ENCODE measurements at places on chromosomes 5 and 9.
A peak's percentile ranks its signal among the peaks of the same experiment; 100 is the strongest.

DNA sequence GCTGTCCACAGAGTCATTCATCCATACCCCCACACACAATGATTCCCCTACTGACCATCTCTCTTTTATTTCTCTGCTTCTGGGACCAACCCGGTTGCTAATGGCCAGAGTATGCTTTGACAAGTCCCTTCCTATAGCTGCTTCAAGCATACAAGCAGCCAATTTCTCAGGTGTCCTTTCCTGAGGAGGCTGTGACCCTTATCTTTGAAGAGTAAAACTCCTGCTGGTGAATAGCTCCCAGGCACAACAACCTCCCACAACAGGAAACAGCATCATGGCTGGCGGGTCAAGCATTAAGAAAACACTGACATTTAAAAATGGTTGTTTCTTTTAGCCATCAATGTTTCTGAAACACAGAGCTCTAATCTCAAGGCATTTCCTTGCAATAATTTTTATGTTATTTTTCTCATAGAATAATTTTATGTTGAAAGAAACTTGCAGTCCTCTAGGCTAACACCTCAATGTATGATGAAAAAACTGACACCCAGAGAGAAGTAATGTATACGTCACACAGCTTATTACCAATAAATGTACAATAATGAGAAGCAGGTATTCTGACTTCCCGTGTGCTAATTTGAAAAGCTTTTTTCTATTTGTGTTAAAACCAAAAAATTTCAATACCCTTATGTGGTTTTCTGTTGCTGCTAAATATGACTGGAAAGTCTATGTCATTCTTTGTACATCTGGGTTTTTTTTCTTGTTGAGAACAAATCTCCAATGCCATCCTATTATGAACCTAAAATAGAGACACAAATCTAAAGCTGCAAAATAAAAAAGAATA is 7.5 kb upstream of the PAM start:
- no peak for DNase-seq

- DNase-seq = peak; percentile 48
Measured at GRCh38 chr5:113807427-113807991, 294.0 kb downstream of the YTHDC2 start.

- DNase-seq = no peak
Measured at GRCh38 chr9:112664531-112664930, 53.4 kb downstream of the INIP start.

DNA sequence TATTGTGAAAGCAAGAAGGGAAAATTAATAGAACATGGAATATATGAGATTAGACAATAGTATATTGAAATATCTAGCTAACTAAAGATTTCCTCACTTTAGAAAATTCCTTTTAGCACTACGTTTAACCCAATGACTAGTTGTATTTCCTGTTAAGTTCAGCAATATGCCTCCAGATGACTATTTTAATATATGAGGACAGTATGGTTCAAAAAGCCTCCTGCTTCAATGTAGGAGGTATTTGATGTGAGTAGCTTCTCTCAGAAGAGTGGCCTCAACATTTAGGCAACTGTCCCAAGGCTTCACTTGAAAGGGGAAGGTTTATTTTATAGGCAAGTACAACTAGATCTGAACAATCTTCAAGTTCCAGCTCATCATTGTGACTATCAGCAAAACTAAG is 2.0 kb upstream of the MEF2C start:
- DNase-seq = no peak

GRCh38 chr5:402615-403359 is 40.2 kb upstream of the EXOC3 start:
- DNase-seq = no peak

GRCh38 chr9:135030566-135031226 is 56.8 kb upstream of the OLFM1 start:
- no peak for DNase-seq

- no peak for DNase-seq
Measured at GRCh38 chr5:22496666-22497065, 356.5 kb downstream of the CDH12 start.

GRCh38 chr5:2096887-2097505 is 214.3 kb upstream of the IRX4 start:
- no peak for DNase-seq

DNA sequence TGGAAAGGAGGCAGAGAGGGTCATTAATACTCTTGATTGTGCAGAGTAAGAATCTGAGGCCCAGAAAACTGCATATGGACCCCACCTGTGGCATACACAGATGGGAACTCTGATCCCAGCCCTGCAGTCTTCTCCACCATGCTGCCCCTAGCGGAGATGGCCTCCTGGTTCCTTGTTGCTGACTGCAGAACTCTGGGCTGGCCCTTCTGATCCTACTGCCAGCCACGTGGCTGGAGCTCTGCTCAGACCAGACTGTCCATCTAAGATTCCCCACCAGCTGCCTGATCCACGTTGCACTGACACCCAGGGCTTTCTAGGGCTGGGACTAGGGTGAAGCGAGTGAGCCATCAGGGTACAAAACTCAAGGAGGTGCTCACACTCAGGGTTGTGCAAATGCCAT is 245.7 kb upstream of the NR4A3 start:
- DNase-seq = no peak

GRCh38 chr9:115625251-115625650 is 507.3 kb upstream of the TNC start:
- DNase-seq = no peak

GRCh38 chr9:95157481-95158151 is 159.9 kb downstream of the FANCC start:
- peak; percentile 35 for DNase-seq

- no peak for DNase-seq
Measured at GRCh38 chr5:172362755-172363154, 79.2 kb upstream of the UBTD2 start.

DNA sequence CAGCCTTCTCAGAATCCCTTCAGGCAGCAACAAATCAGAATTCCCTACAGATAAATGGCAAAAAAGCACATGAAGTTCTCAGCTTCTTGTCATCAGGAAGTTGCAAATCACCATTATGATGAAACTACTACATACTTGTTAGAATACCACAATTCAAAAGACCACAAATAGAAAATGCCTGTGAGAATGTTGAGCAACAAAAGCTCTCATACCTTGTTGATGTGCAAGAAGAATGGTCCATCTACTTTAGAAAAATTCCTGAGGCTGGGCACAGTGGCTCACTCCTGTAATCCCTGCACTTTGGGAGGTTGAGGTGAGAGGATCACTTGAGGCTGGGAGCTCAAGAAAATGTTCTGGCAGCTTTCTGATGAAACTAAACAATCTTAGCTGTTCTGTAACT is 278.1 kb downstream of the ICE1 start:
- no peak for DNase-seq

GRCh38 chr5:142484821-142485387 is 160.1 kb upstream of the SPRY4 start:
- DNase-seq = no peak

DNA sequence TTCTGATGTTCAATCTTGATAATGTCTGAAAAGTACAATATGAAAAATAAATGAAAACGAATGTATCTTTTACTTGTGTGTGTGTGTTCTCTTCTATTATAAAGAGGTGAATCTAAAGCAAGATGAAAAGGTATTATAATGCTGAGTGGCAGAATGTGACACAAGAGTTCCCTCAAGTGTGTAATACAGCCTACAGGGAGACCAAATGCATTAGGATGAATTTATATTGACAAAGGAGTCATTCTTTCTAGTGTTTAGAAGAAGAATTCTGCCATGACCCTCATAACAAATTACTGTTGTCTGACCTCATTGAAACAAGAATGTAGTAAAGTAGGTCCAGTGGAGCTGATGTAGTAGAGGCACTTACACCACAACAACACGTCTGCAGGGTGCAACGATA is 1119.0 kb upstream of the CDH10 start:
- no peak for DNase-seq

- no peak for DNase-seq
Measured at GRCh38 chr9:86885232-86885631, 62.1 kb downstream of the GAS1 start.

DNA sequence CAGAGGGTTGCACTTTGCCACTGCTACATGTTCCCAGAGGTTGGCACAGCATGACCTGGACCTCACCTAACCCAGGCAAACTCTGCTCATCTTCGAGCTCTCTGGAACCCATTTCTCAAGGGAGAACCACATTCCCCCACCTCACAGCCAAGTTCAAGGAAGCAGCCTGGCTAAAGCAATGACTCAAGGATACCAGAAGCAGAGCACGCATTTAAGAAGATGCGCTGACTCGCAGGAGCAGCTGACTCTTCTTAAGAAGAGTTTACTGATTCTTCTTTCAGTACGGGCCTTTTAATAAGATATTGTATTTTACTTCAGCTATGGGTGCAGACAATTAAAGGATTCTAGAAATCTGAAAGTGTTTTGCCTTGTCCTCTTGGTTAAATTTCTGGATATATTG is 4.1 kb upstream of the SEMA5A start:
- no peak for DNase-seq

DNA sequence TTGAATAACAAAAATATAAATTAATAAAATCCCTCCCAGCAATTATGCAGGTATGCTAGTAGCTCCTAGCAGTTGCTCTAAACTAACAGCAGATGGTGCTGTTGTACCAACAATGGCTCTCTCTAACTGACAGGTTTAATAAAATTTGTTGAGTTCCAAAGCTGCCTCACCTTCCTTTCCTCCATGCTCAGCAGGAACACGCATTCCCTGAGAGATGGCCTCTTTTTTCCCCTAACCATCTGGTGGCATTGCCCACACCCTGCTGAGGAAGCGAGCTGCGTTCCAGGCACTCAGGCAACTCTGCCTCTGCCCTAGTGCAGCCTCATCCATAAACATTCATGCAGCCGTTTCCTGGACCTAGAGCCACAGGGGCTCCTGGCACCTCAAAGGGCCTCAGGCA is 106.2 kb downstream of the KLHL3 start:
- DNase-seq = peak; percentile 81

DNA sequence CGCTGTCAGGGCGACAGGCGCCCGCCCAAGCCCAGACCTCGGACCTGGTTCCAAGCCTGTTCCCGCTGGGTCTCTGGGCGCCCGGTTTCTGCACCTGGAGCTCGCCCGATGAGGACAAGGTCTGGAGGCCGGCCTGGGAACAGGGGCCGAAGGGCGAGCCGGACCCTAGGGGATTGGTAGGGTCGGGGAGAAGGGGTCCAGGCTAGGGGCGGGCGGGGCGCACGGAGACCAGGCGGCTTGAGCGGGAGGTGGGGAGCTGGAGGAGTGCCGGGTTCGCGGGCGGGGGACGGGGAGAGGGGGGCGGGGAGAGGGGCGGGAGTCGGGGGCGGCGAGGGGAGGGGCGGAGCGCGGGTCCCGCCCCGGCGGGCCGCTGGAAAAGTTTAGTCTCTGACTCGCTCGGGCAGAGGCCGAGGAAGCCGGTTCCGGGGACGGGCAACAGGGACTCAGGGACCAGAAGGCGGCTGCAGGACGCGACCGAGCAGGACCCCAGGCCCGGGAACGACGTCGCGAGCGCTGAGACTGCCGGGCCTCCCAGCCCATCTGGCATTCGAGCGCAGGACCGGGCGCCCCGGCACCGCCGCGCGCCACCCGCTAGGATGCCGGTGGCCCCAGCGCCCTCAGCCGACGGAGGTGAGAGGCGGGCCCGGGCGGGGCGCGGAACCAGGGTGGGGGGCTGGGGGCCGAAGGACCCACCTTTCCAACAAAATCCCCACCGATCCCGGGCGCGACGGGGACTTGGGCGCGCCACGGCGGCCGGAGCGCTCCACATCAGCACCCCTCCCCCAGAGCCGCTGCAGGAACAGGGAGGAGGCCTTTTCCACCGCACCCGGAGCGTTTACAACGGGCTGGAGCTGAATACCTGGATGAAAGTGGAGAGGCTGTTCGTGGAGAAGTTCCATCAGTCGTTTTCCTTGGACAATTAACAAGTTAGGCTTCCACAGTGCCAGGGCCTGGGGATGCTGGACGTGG is at the start of gene S1PR3:
Gene S1PR3, plus strand, starts transcription at position 403 of the 969 bp plus-strand sequence. CDS start 9,733 bp downstream, outside the sequence.
- peak; percentile 53 for DNase-seq

- DNase-seq = no peak
Measured at GRCh38 chr9:111412280-111412679, 71.9 kb downstream of the ECPAS start.

GRCh38 chr5:80804332-80804731 is 149.5 kb upstream of the DHFR start:
- no peak for DNase-seq

DNA sequence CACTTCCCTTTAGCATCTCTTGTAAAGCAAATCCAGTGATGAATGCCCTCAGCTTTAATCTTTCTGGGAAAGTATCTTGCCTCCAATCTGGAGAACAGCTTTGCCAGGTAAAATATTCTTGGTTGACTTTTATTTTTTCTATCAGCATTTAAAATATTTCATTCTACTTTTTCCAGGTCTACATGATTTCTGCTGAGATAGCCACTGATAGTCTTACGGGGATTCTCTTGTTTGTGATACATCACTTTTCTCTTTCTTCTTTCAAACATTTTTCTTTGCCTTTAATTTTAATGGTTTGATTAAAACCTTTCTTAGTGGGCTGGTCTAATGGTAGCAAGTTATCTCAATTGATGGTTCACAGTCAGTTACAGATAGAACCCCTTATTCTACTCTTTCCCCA is 33.9 kb upstream of the FAM120A start:
- DNase-seq = no peak

DNA sequence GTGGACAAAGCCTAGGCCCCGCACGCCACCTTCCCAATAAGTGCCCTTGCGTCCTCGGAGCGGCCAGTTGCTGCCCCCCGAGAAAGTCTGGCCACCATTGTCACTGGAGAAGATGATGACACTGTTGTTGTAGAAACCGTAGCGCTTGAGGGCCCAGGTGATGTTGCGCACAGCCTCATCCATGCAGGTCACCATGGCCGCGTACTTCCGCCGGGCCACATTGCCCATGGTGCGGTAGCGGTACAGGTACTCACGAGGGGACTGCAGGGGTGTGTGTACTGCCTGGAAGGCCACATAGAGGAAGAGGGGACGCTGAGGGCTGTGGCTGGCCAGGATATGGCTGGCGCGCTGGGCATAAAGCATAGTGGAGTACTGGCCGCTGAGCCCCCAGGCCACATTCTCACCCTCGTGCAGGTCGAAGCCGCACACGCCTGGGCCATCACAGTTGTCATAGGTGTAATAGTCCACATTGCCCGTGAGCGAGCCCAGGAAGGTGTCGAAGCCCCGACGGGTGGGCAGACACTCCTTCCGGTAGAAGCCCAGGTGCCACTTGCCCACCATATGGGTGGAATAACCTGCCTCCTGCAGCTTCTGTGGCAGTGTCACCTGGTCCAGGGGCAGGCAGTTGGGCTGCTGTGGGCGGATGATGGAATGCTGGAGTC is 4.6 kb downstream of the ARSI start:
- no peak for DNase-seq

DNA sequence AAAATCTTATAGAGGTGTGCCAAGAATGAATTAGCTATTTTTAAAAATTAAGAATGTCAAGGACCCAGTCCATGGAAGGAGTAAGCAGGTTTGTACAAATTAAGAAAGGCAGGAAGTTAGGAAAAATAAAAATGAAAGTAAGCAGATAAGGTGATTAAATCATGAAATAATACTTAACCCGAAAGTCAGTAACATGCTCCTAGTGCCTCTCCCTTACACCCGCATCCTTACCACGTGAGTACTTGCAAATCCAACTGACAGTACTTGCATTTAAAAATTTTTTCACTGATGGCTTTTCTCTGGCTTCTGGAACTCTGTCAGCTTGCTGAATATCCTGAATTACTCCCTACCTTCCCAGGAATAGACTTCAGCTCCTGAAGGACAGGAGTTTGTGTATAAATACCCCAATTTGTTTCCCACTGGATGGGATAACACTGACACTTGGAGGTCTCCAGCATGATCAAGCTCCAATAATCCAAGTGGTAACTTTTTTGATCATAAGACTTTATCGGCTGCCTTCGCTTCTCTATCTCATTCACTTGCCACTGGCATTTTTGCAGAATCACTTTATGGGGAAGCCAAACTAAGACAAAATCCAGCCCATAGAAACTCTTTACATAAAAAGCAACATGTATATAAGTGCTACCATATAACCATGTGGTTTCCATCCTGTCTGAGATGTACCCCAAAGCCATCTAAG is 41.6 kb upstream of the RICTOR start:
- no peak for DNase-seq
